ENCODE measurements at places on chromosomes 13 and 19.

- no peak for DNase-seq
Measured at GRCh38 chr19:13841086-13841961, 35.6 kb upstream of the NANOS3 start.

DNA sequence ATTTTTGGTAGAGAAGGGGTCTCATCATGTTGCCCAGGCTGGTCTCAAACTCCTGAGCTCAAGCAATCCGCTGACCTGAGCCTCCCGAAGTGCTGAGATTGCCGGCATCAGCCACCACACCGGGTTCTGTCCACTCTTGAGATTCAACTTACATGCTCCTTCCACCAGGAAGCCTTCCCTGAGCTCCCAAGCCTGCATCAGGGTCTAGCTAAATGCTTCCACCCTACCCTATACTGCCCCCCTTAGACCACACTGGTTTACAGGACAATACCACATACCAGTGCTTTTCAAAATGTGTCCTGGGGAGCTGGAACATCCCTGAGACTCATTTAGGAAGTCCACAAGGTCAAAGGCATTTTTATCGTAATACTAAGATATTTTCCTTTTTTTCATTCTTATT, 15.1 kb upstream of the CACNG8 start:
- DNase-seq = no peak

- DNase-seq = no peak
Measured at GRCh38 chr13:20340136-20340758, 108.1 kb upstream of the GJB6 start.

DNA sequence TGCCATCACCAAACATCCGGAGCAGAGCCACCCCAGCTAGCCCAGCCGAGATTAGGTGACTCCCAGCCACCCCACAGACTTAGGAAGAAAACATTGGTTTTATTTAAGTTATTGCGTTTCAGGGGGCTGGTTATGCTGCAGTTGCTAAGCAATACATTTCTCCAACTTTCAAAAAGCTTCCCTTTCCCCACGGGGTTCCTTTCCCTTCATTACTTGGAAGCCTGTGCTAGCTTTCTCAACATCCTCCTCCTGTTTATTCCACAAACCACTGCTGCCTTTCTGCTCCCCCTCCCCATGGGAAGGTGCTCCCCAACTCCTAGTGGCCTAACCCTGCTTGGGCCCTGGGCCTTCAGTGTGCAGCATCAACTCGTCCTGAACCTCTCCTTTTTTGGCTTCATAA, 52.6 kb downstream of the CDADC1 start:
- no peak for DNase-seq

DNA sequence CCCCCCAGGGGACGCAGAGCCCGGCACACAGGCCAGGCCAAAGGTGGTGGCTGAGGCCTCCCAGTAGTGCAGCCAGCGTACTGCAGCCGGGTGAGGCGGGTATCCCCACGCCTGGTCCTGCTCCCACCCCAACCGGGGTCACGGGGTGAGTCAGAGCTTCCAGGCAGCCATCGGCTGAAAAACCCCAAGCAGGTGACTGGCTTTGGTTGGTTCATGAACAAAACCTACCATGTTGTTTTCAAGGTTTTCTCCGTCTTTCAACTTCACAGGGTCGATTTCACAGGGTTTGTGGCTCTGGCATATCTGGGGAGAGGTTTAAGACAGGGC, 42.1 kb upstream of the C13orf46 start:
- no peak for DNase-seq

DNA sequence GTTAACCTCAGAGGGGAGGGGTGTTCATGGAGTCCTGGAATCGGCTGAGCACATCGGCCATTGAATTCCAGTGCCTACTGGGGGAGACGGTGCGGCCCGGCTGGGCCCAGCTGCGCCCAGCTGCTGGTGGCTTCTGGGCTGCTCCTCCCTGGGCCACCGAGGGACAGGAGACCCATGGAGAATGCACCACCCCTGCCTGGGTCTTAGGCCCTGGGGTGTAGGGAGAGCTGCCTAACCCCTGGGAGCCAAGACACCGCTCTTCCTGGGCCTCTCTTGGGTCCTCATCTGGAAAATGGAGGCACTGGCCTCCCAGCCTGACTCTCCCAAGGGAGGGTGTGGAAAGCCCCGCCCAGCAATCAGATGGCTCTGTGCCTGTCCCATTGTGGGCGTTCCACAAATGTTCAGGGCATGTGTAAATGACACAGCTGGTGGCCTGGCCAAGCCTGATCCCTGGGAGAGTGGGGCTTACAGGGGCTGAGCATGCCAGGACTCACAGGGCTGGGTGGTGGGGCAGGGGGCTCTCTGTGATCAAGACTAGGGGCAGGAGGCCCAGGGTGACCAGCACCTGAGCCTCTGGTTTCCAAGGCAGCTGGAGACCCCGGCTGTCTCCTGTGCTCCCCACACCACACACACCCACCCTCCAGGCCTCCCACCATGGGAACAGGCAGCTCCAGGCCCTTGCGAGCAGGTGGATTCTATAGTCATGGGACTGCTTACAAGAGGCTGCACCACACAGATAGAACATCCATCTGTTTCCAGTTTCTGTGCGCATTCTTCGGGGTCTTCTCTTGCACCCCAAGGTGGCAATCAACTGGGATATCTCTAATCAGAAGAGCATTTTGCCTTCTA, 150.9 kb downstream of the URI1 start:
- no peak for DNase-seq

GRCh38 chr13:20217168-20217567, 15.0 kb downstream of the GJB6 start:
- no peak for DNase-seq

- no peak for DNase-seq
Measured at GRCh38 chr13:95931300-95932025, 121.7 kb downstream of the UGGT2 start.

DNA sequence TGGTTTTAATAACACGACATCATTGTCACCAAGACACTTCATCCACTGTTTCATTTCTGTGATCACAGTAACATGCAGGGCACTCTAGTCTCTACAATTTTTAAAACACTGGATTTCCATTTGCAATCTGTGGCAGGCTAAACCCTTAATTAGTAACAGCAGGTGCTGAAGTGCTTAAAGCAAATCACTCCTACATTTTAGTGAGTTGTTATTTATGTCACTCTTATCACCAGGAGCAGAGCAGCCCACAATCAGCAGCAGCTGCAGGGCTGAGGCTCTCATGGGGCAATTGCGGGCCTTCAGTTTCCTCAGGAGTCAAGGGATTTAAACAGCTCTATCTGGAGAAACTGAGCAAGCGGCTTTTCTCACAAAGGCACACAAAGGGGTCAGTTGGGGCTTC, 1.6 kb downstream of the SOHLH2 start:
- DNase-seq = no peak

DNA sequence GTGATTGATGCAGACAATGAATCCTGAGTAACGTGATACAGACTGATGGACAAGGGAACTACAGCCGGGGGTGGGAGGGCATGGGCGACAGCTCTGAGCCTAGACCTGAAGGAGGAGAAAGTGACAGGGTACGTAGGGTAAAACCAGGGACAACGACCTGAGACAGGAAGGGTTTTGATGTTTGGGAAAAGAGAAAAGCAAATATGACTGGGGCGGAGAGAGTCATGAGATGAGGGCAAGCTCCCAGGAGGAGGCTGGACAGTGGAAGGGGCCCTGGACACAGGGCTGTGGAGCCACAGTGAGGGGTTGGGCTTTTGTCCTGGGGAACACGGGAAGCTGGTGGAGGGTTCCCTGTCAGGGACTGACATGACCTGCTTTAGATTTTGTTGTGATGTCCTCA, 34.2 kb downstream of the ZNF611 start:
- DNase-seq = no peak

- no peak for DNase-seq
Measured at GRCh38 chr13:40662866-40663265, 3.6 kb downstream of the FOXO1 start.

GRCh38 chr19:43778651-43779050, 2.1 kb downstream of the KCNN4 start:
- no peak for DNase-seq

DNA sequence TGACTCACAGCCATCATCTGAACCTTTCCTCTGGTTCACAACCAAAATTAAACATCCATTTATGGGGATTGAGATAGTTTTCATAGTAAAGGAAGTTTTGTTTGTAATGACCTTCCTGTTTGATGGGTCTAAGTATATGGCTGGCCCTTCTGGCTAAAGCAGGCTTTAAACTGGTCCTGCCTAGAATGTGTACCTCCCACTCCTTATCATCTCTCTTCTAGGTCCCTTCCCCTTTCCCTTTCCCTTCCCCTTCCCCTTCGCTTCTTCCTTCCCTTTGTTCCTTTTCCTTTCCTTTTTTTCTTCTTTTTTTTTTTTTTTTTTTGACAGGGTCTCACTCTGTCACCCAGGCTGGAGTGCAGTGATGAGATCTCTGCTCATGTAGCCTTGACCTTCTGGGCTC, 35.6 kb downstream of the BBC3 start:
- DNase-seq = no peak

DNA sequence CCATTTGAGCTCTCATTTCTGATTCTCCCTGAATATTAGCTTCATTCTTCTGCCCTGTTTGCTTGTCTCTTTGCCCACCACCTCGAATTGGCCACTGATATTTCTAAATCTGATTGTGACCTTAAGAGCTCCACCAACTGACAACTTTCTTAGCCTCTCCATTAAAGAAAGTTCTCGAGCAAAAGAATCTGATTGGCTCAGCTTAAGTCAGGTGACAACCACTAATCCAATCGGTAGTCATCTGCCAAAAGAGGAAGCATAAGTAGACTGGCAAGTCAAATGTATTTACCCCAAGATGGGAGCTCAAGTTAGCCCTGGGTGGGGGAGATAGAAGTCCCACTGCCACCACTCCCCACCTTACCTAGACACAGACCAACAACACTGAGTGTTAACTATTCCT, 41.5 kb downstream of the NOTCH3 start:
- no peak for DNase-seq

GRCh38 chr13:40588101-40588500, 78.3 kb downstream of the FOXO1 start:
- no peak for DNase-seq

GRCh38 chr19:7004313-7004931, 16.8 kb downstream of the MBD3L2B start:
- DNase-seq = peak; percentile 58

- DNase-seq = no peak
Measured at GRCh38 chr13:25683056-25683455, 311.3 kb downstream of the ATP8A2 start.

DNA sequence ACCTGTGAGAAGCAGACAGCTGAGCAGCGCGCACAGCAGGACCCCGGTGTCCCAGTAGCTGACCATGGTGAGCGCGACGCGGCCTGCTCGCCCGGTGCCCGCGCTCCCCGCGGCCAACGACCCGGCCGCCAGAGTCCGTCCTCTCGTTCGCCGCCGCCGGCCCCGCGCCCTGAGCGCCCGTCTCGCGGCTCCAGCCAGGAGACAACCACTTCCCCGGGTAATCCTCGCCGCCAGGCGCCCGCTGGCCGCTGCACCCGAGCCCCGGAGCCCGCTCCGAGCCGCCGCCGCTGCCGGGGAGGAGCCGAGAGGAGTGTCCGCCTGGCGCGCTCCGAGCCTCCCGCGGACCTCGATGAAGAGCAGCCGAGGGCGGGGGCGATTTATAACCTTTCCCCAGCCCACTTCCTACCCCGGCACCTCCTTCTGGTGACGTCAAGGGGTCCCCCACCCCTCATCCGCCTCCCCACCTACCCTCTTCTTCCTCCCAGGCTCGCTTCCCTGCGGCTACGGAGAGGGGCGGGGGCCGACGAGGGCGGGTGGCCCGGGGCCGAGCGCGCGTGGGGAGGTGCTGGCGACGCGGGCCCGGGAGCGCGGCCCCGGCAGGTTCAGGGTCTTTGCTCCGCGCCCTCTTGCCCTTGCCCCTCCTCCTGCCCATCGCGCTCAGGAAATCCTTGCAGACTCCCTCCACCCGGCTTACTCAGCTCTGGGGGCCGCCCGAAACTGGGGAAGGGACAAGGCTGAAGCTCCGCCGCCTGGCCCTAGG, at the start of gene FLT1:
FLT1 (minus strand) TSS at position 351 of the 760 bp plus-strand sequence; CDS start at position 66, 285 bp downstream.
- no peak for DNase-seq

DNA sequence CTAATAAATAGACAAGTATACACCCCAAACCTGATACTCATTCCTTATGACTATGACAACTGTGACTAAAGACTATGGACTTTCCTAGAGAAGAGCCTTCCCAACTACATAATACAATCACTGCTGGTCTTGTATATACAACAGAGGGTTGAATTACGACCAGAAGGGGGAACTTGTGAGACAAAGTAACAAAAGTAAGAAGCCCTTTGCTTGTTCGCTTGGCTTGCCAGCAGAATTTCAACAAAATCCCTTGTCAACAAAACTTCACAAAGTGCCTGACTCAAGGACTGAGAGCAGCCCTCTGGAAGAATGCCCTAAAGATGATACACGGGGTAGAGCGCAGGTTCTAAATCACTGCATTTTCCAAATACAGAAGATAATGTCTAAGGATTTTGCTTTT, 99.4 kb downstream of the WASF3 start:
- DNase-seq = no peak

DNA sequence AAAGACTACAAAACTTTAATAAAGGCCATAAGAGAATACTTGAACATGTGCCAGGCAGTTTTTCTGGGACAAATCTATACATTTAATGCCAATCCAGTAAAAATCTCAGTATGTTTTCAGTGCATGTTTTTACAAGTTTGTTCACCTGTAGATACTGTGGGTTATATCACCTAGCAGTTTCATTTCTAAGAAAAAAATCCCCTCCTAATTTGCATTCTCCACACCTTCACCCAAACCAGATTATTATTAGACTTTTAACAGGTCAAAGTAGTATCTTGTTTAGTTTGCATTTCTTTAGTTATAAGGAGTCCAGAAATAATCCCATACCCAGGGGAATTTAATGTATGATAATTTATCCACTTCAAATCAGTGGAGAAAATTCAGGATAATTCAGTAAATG, 17.0 kb upstream of the LPAR6 start:
- no peak for DNase-seq

GRCh38 chr13:92573467-92574057, 653.0 kb upstream of the GPC6 start:
- DNase-seq = peak; percentile 3

GRCh38 chr13:62933809-62934208, 1518.2 kb upstream of the PCDH20 start:
- no peak for DNase-seq

DNA sequence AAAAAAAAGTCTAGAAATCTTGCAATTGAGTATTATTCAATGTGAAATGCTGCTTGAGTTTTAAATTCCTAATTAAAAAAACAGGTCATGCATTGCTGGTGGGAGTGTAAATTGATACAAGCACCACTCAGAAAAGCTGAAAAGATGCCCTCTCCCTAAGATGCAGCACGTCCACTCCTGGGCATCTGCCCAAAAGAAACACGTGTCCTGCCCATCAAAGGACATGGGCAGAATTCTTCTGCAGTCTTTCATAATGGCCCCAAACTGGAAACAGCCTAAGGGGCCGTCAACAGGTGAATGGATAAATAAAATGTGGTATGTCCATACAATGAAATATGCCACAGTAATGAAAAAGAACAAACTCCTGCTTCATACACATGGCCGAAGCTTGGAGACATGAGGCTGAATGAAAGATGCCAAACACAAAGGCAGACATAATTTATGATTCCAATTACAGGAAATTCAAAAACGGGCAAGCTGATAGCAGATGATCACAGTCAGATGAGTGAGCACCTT, 7.8 kb downstream of the POU2F2 start:
- no peak for DNase-seq
